ENCODE measurements at places on chromosomes 5 and 9.

- DNase-seq, result no peak
Measured at GRCh38 chr5:90408571-90409317, 812 bp downstream of the CETN3 start.

DNA sequence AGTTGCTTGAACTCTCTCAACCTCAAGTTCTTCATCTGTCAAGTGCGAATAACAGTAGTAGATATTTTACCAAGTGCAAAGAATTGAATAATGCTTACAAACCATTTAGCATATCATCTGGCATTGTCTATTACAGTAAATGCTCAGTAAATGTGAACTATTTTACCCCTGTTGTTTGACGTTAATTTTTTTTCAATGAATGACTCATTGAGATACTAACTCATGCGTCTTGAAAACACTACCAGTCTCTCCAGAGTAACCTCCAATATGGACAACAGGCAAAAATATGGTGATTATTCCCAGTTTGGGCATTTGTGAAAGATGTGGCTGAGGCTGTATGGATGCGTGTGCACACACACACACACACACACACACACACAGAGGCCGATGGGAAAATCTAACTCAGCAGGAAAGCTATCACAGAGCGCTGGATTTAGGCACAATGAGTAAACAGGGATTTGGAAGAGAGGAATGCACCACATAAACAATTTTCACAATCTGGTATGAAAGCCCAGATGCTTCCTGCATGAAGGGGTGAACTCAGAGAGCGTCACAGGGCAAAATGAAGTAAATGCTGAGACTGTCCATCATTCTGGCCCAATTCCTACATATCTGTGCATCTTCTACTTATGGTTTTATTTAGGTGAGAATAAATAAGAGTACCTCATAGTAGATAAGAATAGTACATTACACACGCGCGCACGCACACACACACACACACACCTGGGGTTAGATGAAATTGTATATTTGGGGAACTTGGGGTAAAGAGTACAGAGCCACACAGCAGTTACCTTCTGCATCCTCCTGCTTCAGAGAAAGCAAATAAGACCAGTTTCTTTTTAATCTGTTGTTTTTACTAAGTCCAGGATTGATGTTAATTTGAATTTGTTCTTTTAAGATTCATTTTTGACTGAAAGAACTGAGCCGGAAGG lies 128.7 kb downstream of the PALM2AKAP2 start:
- no peak for DNase-seq

DNA sequence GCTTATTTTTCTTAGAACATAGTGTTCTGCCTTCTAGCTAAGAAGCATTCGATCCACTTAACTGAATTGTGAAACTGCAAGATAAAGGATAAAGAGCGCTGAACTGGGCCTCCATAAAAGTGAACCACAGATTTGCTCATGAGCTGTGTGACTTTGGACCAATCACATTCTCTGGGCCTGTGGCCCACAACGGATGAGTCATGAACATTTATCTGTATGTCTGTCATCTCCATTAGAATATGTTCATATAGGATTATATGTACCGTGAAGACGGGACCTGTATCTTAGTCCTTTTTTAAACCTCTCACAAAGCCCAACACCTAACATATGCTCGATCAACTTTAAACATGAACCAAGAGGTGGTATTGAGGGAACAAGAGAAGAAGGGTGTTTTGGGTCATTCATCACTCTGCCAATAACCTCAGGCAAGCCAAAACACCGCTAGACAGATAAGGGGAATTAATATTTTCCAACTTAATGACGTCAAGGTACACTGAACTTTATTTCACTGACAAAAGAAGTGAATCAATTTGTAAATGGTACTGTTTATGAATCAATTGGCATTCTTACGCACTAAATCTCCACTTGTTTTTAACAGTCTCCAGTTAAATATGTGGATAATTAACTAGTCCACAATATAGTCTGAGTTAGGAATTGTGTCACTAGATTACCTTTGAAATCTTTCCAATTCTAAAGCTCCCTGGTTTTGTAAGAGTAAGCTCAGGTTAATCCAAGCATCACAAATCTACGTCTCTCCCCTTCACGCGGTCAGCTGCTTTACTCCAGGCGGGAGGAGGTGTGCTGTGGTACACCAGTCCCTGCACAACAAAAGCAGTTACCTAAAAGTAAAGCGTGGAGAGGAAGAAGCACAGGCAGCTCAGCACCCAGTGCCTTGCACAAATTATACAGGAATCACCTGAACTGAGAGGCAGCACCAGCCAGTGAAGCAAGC lies 1.6 kb downstream of the TMEM245 start:
- no peak for DNase-seq

- DNase-seq, result no peak
Measured at GRCh38 chr5:981456-981855, 27.1 kb upstream of the NKD2 start.

GRCh38 chr5:156532921-156533320 lies 206.0 kb downstream of the SGCD start:
- no peak for DNase-seq

GRCh38 chr5:71922584-71923106 lies 184.6 kb upstream of the MAP1B start:
- DNase-seq, result no peak

DNA sequence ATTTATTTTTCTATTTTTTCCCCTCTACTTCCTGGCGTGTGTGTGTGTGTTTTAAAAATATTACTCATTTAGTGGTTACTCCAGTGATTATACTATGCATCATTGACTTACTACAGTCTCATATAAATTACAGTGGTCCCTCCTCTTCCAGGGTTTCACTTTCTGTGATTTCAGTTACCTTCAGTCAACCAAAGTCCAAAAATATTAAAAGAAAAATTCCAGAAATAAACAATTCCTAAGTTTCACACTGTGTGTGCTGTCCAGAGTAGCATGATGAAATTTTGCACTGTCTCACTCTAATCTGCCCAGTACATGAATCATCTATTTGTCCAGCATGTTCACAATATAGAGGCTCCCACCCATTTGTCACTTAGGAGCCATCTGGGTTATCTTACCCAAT lies 47.4 kb upstream of the CCDC112 start:
- DNase-seq, result no peak
